OCI-M1 (cell line): ENCODE measurements at places on chromosomes 16 and 17.

DNA sequence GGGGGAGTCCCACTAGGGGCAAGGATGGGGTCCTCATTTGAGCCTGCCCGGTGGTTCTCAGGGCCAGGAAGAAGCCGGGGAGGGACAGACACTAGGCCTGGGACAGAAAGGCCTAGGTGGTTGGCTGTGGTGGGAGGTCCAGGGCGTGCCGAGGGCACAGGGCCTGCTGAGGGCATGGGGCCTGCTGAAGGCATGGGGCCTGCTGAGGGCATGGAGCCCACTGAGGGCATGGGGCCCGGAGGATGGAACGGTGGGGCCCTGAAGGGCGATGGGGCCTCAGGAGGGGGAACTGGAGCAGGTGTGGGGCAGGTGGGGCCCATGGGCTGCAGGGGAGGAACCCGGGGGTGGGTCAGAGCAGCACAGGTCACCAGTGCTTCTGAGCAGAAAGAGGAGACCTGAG, 31.2 kb downstream of the PELP1 start:
- no peak for DNase-seq

DNA sequence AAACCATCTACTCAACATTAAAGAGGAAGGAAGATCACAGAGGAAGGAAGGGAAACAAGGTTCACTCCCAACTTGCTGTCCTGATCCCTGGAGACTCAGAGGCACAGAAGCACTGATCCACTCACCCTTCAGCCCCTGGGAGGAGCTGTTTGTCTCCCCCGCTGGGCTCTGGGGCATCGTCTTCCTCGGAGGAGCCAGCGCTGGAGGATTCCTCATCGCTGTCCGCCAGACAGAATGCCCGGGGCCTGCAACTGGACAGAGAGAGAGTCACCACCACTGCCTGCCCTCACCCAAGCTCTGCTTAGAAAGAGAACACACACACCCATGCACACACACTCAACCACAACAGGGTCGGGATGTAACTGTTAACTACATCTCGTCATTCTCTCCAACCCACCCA, 24.8 kb upstream of the ERN1 start:
- no peak for DNase-seq

GRCh38 chr17:9072696-9073339, 51.5 kb downstream of the NTN1 start:
- no peak for DNase-seq

DNA sequence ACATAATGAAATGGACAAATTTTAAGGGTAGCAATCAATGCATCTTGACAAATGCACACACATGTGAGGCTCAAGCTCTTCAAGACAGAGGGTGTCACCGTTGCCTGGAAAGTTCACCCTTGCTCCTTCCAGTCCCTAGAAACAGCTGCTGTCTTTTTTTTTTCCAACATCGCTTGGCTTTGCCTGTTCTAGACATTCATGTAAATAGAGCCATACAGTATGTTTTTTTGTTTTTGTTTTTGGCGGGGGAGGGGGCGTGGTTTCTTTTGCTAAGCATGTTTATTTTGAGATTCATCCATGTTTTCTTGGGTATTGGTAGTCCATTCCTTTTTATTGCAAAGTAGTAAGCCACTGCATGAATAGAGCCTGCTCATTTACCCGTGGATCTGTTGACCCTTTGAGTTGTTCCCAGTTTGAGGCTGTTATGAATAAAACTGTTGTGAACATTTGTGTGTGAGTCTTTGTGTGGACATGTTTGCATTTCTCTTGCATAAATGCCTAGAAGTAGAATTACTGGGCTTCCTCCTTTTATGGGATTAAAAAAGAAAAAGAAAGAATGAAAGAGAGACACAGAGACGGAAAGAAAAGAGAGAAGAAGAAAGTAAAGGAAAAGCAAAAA, 78.4 kb downstream of the NT5M start:
- no peak for DNase-seq

DNA sequence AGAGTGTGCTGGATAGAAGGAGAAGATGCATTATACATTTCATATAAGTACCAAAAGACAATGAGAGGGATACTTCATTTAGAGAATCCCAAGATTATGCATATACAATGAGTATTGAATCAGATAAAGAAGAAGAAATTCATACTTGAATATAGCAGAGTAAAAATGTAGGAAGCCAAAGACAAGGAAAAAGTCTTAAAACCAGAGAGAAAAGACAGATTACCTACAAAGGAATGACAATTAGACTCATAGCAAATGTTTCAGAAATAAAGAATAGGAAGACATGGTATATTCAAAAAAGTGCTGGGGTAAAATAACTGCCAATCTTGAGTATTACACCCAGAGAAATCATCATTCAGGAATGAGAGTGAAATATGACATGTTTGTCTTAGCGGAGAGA, 6.8 kb upstream of the MSI2 start:
- no peak for DNase-seq
